ENCODE measurements at places on chromosomes 7 and 10.

GRCh38 chr10:116720668-116721546, 21.5 kb downstream of the HSPA12A start:
- no peak for DNase-seq

GRCh38 chr7:150742286-150742968, 5.2 kb downstream of the GIMAP5 start:
- no peak for DNase-seq

DNA sequence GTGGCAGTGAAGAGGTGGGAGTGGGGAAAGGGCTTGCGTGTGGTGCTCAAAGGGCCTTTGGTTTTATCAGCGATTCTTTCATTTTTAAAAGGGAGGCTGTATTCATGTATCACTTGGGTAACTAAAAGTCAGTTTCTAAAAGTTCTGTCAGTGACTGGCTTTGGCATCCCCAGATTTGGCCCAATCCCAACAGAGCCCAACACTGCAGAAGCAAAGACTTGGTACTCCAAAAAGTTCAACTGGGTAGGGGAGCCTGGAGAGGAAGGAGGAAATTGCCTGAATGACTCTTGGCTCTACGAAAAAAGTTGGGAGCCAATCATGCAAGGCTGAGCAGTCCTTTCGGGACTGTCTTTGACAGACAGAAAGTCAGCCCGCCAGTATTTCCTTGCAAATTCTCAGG, 54.5 kb upstream of the COL13A1 start:
- DNase-seq, result no peak

- no peak for DNase-seq
These were observed 247.9 kb downstream of the PTEN start for GRCh38 chr10:88111294-88111693.

DNA sequence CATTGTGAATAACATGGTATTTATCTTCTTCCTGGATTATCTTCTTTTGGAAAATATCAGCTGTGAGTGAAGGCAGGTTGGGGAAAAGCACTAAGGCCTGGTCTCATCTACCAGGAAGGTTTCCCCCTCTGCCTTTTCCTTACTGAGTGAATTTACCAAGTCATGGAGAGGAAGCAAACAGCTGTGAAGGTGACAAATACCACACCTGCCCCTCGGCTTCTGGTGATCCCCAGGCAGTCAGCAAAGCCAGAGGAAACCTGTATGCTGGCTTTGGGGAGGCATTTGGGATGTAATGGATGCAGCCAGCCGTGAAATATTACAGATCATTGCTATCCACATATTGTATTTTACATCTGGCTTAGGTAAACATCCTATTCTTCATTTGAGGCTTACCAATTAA, 24.2 kb downstream of the POM121L12 start:
- DNase-seq, result no peak

DNA sequence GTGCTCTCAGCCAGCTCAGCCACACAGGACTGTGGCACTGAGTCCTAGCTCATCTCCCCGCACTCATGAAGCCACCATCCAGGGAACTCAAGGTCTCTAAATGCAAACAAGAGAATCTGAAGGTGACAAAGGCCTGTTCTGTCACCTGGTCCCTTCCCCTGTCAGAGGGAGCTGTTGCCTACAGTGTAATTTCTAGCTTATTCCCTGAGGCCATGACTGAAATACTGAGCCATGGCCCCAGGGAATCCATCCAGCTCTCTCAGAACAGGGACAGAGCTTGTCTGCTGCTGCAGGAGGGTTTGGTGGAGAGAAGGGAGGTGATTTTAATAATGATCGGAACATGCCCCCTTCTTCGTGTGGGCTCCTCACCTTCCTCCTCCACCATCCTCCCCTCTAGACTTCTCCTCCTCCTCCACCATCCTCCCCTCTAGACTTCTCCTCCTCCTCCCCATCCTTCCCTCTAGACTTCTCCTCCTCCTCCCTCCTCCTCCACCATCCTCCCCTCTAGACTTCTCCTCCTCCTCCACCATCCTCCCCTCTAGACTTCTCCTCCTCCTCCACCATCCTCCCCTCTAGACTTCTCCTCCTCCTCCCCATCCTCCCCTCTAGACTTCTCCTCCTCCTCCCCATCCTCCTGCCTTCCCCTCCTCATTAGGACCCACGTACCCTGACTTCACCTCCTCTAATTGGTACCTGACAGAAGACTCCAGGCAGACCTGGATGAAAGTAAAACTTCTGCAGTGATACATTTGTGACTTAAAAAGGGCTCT, 338.0 kb upstream of the MKI67 start:
- no peak for DNase-seq

- DNase-seq, result no peak
These were observed 4.9 kb upstream of the CAMK2B start for GRCh38 chr7:44330331-44330730.

DNA sequence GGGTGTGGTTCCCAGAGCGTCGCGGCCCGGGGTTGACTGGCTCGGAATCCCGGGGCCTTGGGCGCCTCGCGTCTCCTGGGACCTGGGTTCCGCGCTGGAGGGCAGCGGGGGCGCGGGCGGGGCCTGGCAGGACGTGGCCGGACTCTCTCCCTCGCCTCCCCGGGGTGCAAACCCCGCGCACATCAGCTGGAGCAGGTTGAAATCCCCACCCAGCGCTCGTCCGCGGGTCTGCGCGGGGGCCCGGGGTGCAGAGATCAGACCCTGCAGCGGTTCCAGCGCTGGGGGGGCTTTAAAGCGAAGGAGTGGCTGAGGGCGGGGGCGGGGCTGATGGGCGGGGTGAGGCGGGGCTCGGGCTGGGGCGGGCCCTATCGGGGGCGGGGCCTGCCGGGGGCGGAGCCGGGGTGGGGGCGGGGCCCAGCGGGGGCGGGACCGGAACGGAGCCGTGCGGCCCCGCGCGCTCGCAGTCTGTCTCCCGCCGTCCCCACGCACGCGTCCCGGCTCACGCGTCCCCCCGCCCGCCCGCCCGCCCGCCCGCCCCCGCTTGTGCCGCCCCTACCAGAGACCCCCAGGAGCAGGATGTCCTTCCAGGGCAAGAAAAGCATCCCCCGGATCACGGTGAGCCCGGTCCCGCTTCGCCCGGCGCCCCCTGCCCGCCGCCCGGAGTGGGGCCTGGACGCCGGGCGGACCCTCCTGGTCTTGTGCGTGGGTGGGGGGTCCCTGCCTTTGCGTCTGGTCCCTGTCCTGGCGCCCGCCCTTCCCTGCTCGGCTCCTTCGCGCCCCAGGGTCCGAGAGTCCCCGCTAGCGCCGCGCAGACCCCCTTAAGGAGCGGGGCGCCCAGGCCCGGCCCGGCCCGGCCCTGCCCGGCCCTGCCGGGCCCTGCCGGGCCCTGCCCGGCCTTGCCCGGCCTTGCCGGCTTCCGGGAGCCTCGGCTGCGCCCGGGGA, at the start of gene DPYSL4:
DPYSL4 (plus strand) TSS at position 461 of the 942 bp plus-strand sequence; CDS start at position 577, 116 bp downstream.
- no peak for DNase-seq
